ENCODE measurements at places on chromosomes 2 and 18.

- no peak for DNase-seq
Measured at GRCh38 chr2:57291209-57291608, 755.4 kb upstream of the VRK2 start.

- no peak for DNase-seq
Measured at GRCh38 chr2:2876331-2877221, 501.0 kb downstream of the EIPR1 start.

DNA sequence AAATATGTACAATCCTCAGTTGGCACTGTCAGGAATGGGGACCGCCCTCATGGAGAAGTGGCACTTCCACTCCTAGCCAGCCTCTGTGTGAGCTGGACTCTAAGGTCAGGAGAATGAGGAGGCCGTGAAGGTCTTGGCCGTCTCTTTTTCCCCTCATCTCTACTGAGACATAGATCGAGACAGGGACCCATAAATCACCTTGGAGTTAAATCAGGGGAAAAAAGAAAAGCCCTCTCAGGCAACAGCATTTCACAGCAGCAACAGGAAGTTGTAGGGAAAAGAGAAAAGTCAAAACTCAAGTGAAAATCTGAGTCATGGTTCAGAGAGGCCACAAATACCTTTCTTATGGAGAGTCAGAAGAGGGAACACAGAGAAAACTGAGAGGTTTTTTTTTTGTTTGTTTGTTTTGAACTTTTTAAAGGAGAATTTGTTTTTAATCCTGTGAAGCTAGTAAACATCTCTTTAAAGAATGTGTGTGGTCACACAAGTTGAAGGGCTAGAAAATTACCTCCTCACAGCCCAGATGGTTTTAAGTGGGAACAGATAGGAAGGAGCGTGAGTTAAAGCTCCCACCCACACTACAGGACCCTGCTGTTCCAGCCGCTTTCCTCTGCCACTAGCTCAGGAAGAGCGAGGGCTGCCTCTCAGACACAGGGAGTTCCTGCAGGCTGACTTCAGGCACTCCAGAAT, 30.6 kb upstream of the CYP1B1 start:
- DNase-seq: no peak

DNA sequence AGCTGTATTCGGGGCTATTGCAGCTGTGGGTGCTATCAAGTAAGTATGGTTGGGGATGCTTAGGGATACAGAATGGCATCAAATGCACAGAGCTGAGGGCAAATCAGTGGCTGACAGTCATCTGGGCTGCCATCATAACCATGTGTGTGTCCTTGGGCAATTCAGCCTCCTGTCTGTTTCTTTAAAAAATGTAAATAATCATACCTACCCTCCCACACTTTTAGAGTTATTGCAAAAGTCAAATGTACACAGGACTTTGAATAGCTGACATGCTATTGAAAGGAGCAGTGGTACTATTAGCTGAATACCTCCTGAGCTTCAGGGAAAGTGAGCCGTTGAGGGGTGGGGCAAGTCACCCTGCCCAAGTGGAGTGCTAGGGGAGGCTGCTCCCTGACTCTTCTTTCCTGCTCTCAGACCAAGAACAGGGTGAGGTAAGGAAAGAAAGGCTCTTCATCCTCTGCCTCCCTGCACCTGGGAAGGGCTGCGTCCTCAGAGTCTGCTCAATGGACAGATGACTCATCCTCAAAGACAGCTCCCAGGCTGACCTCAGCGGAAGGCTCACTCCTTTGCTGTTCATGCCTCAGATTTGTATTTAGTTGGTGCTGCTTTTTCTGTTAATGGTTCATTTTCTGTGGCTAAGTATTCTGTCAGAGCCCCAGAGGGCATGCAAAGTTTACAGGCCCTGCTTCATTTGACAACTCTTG, 54.9 kb upstream of the BZW1 start:
- DNase-seq: no peak

- DNase-seq: no peak
Measured at GRCh38 chr2:17594533-17595401, 54.3 kb downstream of the VSNL1 start.

DNA sequence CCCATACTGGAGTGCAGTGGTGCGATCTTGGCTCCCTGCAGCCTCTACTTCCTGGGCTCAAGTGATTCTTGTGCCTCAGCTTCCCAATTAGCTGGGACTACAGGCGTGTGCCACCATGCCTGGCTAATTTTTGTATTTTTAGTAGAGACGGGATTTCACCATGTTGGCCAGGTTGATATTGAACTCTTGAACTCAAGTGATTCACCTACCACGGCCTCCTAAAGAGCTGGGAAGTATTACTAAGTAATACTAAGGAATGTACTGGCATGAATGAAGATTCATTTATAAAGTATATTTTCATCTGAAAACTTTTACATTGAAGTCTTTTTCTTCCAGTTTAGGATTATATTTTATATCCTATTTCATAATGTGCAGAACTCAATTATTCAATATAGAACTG, 38.1 kb downstream of the NUP35 start:
- no peak for DNase-seq

DNA sequence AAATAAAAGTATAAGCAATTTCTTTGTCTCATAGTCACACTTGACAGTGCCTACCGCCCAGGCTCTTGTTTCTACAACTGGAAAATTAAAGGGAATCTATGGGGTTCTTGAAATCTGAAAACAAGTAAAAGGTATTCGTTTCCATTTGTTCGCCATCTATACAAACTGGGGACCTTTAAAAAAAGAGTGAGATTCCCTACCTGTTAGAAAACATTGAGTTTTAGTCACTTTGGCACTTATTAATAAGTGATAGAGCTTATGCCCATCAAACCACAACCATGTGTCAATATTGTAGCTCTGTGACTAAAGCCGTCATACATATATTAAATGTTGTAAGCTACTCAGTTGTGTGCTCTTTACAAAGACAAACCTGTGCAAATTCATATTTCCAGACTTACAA, 13.2 kb downstream of the FN1 start:
- no peak for DNase-seq

DNA sequence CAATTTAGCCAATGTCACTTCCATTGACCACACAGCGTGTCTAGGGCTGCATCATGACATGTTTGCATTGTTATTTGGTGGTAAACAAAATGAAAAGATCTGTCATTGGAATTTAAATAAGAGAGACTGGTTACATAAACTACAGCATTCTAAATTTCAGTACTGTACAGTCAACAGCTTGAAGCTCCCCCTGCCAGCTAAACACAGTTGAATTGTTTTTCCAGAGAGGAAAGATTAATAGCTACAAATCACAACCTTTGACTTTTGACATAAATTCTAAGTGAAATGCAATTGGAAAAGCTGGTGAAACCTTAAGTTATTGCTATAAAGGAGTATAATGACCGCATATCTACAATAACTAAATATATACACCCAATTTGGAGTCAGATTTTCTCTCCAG, 1600.0 kb upstream of the ACVR2A start:
- no peak for DNase-seq

GRCh38 chr2:167862296-167862695, 385.1 kb downstream of the STK39 start:
- no peak for DNase-seq

DNA sequence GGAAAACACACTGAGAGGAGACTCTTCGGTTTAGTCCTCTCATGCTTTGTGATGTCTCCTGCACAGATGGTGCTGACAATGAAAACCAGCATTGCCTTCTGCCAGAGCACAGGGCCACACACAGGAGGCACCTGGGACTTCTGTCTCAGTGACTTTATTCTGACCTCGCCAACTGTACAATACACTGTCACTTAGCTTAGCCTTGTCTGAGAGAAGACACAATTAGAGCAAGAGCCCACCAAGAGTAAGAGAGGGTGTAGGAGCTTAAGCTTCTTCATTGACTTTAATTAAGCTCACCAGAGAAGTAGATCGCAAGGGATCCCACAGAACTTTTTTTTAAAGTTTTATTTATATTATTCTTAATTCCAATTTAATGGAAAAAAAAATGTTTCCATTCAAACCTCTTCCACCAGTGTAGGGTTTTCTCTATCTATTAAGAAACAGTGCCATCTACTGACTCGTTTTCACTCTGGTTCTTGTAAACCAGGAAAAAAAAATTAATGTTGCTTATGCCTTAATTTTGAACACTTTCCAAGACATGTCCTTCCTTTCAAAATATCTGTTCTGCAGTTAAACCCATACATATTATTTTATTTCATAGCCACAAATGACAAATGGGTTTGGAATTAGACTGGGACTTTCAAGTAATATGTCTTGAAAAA, 42.4 kb upstream of the DDX18 start:
- no peak for DNase-seq

DNA sequence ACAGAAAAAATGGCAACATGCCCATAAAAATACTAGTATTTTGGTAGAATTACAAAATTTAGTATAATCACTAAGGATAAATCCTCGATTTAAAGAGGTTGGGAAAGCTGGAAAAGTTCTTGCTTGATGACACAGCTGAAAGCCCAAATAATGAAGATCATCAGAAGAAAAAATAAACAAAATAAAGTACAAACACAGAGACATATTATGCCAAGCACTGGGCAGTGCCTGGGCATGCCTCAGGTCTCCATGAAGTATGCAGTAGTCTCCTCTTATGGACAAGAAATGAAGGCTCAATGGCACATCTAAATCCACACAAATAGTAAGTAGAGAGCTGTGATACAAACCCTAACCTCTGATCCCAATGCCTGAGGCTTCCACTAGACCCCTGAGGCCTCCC, 57.7 kb downstream of the RNU4ATAC start:
- no peak for DNase-seq

DNA sequence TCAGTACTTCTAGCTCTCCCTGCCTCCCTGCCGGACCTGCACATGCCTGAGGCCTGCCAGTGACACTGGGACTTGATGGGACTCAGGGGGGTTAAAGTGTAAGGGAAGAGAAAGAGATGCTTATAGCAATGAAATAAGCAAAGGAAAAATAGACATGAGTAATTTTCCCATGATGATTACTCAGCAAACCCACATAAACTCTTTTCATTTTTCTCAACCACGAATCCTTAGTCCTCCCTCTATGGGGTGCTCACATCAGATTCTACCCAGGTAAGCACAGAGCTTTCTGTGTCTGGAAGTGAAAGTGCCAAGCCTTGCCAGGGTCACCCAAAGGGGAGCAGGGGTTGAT, 44.8 kb upstream of the ANKRD62 start:
- DNase-seq: no peak

DNA sequence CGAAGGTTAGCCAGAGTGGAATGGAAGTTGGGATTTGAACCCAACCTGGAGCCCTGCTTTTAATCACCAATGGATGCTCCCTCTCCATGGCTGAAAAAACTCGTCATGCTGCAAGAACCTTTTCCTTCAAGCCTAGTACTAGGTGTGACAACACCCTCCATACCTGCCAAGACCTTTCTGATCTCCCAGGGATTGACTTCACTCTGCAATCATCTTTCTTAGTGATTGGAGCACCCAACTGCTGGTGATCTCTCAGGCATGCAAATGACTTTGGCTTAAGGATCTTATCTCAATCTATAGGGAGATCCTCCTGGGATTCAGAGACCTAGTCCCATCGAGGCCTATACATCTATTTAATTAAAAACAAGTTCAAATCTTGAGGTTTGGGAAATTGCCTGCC, 23.5 kb upstream of the ITGB6 start:
- DNase-seq: no peak

DNA sequence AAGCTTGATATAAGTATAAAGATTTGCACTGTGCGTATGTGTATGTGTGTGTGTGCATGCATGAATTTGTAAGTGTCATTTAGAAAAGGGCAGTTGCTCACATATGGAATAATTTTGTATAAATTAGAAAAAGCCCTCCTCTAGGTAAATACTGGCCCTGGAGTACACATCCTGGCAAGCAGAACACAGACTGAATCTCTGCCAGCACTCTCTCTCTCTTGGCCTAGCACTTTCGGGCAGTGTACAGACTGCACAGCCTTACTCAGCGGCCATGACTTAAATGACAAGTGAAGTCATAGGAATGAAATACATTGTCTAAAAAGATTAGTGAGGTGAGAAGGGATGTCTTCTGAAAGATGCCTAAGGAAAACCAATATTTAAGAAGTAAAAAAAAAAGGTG, 214.1 kb downstream of the RDH14 start:
- no peak for DNase-seq

GRCh38 chr18:45733535-45733934, 9.6 kb downstream of the SLC14A1 start:
- no peak for DNase-seq

GRCh38 chr2:225113371-225114015, 71.2 kb upstream of the DOCK10 start:
- DNase-seq: no peak

- DNase-seq: no peak
Measured at GRCh38 chr2:44529448-44529847, 167.7 kb downstream of the CAMKMT start.

GRCh38 chr2:8976442-8977259, 26.8 kb downstream of the MBOAT2 start:
- no peak for DNase-seq

DNA sequence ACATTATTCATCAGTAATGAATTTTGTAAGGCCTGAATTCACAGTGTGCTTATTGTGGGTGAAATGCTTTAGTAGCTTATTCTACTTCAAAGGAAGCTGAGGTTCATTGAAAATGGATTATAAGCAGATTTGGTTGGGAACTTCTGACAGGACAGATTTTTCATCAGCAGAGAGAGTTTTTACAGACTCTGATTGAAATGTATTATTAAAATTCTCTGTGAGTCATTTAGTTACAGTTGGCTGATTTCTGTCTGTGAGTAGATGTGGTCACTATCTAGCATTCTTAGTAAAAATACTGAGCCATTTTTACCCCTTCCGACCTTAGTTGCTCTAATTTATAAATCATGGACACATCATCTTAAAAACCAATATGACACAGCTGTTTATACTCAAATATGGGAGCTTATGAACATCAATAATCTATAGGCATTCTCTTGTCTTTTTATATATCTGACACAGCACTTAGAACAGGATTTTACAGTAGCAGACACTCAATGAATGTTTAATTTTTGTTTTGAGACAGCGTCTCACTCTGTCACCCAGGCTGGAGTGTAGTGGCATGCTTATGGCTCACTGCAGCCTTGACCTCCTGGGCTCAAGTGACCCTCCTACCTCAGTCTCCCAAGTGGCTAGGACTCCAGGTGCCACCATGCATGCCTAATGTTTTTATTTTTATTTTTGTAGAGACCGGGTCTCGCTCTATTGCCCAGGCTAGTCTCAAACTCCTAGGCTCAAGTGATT, 239.6 kb downstream of the BABAM2 start:
- no peak for DNase-seq

DNA sequence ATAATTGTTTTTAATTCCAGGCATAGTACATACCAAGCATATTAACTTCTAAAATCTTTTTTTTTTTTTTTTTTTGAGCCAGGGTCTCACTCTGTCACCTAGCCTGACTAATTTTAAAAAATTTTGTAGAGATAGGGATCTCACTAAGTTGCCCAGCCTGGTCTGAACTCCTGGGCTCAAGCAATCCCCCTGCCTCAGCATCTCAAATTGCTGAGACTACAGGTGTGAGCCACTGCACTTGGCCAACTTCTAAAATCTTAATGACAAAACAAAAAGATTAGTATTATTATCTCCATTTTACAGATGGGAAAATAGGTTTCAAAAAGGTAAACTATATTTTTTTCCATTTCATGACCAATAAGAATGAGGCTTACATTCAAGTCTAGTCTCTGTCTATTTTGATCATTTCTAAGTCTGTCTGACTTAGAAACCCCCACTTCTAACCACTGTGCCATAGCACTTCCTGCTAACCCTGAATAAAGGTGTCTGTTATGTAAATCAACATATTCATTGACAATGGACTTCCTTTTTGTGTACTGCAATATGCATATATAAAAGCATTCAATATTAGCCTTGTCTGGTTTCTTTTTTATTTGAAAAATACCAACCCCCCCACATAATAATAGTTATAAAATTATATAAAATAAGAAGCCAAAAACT, 28.7 kb upstream of the ZEB2 start:
- DNase-seq: no peak

- DNase-seq: no peak
Measured at GRCh38 chr2:4693266-4693665, 989.9 kb downstream of the DCDC2C start.

- no peak for DNase-seq
Measured at GRCh38 chr2:31324016-31324633, 90.2 kb downstream of the EHD3 start.

Data from progenitor cell of endocrine pancreas (in vitro differentiated cells).